ENCODE measurements at places on chromosomes 12 and 14. TPM values are rescaled to one million over a fixed set of nuclear protein-coding genes. Genes with fewer than 3 reads are reported as not detected.

DNA sequence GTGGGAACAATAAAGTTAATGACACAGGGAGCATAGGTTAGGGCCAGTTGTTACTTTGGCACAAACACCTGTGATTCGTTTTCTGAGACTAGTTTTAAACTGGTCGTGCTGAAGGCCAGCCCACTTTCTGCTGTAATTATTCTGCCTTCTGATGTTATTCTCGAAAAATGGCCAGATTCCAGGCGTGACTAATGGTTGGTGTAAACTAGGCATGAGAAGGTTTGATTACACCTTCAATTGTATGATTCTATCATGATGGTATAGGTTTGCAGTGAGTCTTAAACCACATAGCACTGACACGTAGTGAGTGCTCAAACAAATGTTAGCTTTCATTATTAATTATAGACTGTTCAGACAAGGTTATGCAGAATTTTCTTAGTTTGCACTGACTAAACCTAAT lies 39.0 kb downstream of the CKB start:
- DNase-seq, result no peak

DNA sequence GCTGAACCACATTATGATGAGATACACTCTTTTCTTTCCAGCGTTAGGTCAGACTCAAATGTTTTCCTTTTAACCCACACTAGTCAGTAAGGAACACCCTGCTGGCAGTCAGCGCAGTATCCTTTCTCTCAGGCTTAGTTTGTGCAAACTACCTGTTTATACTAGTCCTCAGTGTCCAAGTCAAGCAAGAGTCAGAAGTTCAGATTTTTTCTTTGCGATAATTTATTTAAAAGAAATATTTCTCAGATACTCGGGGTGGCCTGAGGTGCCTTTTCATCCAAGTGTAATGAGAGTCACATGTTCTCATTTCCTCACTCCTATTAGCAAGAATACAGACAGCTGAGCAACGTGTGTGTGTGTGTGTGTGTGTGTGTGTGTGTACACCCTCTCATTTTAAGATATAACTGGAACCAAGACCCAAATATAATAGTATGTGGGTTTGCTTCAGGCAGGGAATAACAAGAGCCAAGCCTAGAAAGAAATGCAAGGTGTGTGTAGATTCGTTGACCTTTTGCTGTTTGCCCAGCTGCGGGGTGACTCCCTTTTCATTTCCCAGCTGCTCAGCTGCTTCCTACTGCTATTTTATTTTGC lies 182.7 kb downstream of the KICS2 start:
- DNase-seq, result no peak

GRCh38 chr14:91732859-91733477 lies 1.1 kb upstream of the CATSPERB start:
- DNase-seq, result no peak

DNA sequence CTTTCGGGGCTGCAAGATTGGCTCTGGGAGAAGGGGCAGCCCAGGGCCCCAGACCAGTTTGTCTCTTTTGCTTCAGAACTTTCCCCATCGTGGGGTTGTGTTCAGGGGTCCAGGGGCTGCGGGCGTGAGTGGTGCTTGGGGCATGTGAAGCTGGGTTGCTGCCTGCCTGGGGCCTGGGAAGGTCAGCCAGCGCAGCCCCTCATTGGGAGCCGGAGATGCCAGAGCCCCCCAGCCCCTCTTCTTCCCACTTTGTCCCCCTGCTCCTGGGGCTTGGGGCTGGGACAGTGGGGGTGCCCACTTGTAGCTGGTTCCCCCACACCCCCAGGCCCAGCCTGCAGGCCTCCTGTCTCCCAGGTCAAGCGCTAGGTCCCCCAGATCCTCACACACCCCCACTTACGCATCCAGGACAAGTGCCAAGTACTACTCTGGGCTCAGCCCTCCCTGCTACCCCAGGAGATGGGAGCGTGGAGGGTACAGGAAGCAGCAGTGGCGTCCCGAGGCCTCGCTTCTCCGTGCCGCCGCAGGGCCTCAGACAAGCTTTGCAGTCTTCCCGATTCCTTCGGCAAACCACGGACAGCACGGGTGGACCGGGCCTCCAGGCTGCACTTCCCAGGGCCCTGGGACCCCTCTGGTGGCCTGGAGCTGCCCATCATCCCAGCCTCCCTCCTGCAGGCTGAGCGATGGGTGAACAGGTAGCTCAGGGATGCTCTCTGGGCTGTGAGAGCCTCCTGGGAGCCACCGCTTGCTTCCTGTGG lies 41.5 kb downstream of the PACS2 start:
- DNase-seq, result no peak

GRCh38 chr12:105228966-105229365 lies 7.0 kb downstream of the APPL2 start:
- DNase-seq, result no peak

- DNase-seq, result no peak
Measured at GRCh38 chr12:82959821-82960220, 273.1 kb downstream of the TMTC2 start.

GRCh38 chr12:2463719-2464118 lies 331.1 kb upstream of the FKBP4 start:
- no peak for DNase-seq

GRCh38 chr14:104633276-104634137 lies 28.9 kb upstream of the TMEM179 start:
- no peak for DNase-seq

DNA sequence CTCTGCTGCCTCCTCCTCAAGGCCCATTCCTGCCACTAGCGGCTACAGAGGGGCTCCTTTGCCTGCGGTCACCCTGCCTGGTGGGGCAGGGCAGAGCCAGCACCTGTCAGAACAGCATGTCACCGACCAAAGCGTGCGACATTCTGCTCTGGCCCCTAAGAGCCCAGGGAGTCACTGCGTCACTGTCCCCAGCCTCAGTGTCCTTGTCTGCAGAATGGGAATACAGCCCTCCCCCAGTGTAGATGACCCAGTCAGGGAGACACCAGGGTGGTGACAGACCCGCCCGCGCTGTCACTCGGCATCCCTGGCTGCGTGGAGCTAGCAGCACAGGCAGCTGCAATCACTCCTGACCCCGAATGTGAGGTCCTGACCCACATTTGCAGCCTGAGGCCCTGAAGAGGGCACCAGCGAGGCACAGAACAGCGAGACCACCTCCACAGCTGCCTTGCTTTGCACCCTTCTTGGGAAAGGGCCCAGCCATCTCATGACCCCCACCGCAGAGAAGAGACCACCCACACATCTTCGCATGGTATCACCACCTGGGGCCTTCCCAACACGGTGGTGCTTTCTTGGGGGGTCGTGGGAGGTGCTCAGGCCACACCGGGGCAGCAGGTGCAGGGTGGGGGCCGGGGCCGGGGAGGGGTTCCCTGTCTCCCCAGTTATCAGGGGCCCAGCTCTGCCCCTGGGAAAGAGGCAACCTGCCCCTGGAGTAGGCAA lies 2.5 kb downstream of the AHNAK2 start:
- DNase-seq, result peak; percentile 34

- no peak for DNase-seq
Measured at GRCh38 chr14:39827901-39828655, 395.8 kb upstream of the FBXO33 start.

- no peak for DNase-seq
Measured at GRCh38 chr12:4293299-4293965, 19.9 kb downstream of the CCND2 start.

- DNase-seq, result no peak
Measured at GRCh38 chr12:111436811-111437210, 31.1 kb downstream of the SH2B3 start.

GRCh38 chr14:68656452-68656851 lies 136.4 kb downstream of the ZFP36L1 start:
- peak; percentile 18 for DNase-seq

DNA sequence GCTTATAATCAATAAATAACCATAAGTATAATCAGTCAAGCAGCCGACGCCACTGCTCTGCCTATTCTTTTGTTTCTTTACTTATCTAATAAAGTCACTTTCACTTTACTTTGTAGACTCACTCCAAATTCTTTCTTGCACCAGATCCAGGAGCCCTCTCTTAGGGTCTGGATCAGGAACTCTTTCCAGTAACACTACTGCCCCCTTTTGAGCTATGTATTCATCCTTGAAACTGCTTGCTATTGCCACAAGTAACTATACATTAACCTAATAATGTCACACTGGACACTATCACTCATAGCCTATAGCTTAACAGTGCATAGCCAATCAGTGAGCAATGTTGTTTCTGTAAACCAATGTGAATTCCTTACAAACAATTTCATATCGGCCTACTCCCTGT lies 2.8 kb upstream of the NID2 start:
- no peak for DNase-seq

DNA sequence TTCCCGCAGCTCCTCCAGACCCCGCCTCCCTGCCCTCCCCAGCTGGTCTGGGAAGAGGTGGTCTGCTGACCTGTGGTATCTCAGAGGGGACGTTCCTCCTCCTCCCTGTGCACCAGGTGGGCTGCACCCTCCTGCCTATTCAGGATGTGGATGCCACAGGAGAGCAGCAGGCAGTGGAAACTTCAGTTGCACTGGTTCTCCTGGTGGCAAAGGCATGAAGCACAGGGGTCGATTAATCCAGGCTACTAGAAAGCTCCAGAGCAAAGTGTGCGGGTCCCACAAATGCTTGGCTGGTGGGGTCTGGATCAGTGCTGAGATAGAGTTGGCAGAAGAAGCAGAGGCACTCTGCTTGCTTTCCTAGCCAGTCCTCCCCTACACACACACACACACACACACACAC lies 197.0 kb downstream of the SLC41A2 start:
- no peak for DNase-seq

GRCh38 chr12:65204886-65205525 lies 35.6 kb downstream of the LEMD3 start:
- no peak for DNase-seq

DNA sequence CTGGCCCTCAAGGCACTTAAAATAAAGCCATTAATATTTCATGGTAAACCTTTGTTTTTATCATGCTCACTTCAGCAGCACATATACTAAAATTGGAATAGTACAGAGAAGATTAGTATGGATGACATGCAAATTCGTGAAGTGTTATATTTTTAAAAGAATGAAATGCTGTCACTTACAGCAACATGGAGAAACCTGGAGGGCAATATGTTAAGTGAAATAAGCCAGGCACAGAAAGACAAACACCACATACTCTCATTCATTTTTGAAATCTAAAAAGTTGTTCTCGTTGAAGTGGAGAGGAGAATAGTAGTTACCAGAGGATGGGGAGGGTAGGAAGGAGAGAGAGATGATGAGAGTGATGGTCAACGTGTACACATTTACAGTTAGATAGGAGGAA lies 45.4 kb upstream of the ATP2B1 start:
- DNase-seq, result no peak

GRCh38 chr12:87671757-87672156 lies 357.4 kb downstream of the C12orf50 start:
- no peak for DNase-seq

DNA sequence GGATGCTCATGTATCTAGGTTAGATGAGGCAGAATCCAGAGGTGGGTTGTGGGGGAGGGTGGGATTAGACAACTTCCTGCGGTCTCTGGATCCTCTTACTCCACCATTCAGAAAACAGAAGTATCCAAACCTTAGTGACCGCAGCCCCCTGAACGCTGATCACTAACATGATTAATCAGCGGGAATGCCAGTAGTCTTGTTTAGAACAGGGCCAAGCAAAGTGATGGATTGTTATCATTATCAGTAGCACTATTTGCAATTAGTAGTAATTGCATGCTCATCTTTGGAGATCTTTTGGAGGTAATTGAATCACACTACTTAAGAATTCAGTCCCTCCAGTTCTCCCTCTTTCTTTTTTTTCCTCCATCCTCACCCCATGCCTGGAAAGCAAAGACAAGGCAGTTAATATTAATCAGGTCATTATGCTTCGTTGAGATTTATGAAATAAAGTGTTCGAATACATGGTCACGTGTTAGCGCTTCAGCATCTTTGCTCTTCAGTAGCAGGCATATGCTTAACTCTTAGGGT lies 182.8 kb upstream of the NTF3 start:
- DNase-seq, result no peak

- DNase-seq, result no peak
Measured at GRCh38 chr14:52352061-52352491, 38.0 kb downstream of the PTGER2 start.

GRCh38 chr12:116043659-116044535 lies 233.6 kb downstream of the MED13L start:
- DNase-seq, result no peak

- no peak for DNase-seq
Measured at GRCh38 chr12:2401040-2401439, 348.3 kb downstream of the CACNA1C start.

GRCh38 chr12:128387811-128388422 lies 120.9 kb downstream of the TMEM132C start:
- peak; percentile 69 for DNase-seq

GRCh38 chr12:18899678-18900317 lies 161.9 kb downstream of the CAPZA3 start:
- DNase-seq, result no peak

GRCh38 chr12:104064842-104065427 lies 604 bp downstream of the HCFC2 start:
- no peak for DNase-seq

DNA sequence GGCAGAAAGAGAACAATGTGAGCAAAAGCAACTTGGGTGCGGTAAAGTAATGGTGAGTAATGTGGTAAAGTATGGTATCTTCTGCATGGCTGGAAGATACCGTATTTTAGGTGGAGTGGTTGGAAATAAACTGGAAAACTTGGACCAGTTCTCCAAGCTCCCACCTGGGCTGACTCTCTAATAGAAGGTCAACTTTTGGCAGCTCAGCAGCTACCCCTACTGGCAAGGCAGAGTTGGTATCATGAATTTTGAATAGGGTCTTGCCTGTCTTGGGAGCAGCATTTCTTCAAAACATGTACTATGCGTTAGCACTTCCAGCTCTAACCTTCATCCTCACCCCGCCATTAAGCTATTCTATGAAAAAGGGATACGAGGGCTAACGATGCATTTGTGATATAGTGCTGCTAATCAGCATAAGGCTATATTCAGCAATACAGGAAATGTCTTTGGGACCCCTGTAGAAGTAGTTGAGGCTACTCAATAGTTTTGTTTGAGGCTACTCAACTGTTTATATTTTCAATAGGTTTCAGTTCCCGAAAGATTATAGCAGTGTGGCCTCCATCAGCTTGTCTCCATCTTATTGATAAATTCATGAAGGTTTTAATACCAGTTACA lies 276.3 kb upstream of the FAR2 start:
- DNase-seq, result no peak

DNA sequence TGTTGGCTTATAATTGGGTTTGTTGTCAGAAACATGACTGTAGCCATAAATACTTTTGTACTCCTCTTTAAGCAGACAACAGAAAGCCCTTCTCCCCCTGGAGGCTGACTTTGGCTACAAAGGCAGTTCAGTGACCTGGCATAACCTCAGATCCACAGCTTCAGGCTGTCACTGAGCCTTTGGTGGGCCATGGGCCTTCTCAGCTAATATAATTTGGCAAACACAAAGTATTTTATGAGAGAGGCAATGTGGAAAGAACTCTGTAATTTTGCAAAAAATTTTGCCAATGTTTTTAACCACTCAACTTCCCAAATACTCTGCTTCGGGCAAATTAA lies 15.5 kb upstream of the MGP start:
- DNase-seq, result no peak

KRT78 gene
- not detected for total RNA-seq

KRT3 gene
- not detected for total RNA-seq

GPRC5D gene
- not detected for total RNA-seq

NANOG gene
- total RNA-seq, result not detected

FBXO33 gene
- 8.7 TPM for total RNA-seq

AICDA gene
- not detected for total RNA-seq

NYNRIN gene
- 27.3 TPM for total RNA-seq

TOMM20L gene
- total RNA-seq, result 0.92 TPM

GPR132 gene
- total RNA-seq, result 0.37 TPM

TRPV4 gene
- 0.12 TPM for total RNA-seq

KCNK10 gene
- not detected for total RNA-seq

CEP128 gene
- total RNA-seq, result 6.4 TPM

OAS1 gene
- 6.3 TPM for total RNA-seq

ENDOU gene
- total RNA-seq, result 0.69 TPM
